HCT116 (cell line): ENCODE measurements at places on chromosomes 4 and X. TPM values are rescaled to one million over a fixed set of nuclear protein-coding genes. Genes with fewer than 3 reads are reported as not detected.
A peak's percentile ranks its signal among the peaks of the same experiment; 100 is the strongest.

DNA sequence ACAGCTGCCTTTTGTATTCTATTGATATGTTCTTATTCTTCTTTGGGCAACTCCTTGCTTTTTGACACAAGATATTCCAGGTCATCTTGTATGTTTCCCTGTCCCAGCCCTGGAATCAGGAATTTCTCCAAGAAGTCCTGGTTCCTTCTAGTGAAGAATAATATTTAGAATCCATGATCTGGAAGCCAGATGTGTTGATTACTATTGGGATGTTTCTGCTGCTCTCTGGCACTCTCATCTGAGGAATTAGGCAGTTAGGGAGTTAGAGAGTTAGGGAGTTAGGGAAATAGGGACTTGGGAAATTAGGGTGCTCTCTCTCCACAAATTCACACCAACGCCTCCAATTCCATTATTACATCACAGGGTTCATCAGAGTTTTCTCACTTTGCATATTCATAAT, 191.2 kb downstream of the ZNF330 start:
- no peaks in the 10 kb centered on the region for H3K36me3 ChIP-seq
- no peak overlapping the region for H3K4me3 ChIP-seq
- no peak for DNase-seq
- H3K27me3 ChIP-seq = no peaks in the 10 kb centered on the region
- H3K27ac ChIP-seq = no peak overlapping the region

DNA sequence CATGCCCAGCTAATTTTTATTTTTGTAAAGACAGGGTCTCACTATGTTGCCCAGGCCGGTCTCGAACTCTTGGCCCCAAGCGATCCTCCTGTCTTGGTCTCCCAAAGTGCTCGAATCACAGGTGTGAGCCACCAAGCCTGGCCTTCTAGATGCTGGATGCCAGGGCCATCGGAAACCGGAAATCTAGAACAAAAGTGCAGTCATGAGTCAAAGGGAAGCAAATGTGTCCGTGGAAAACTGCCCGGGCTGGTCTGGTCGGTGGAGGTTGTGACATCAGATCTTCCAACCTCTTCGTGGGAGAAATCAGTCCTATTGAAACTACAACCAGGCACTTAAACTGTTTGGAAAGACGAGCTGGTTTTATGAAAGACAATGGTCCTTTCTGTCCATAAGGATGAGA, 92.3 kb upstream of the SHOX start:
- DNase-seq = peak; percentile 29
- H3K27ac ChIP-seq = no peak overlapping the region
- no peak overlapping the region for H3K4me3 ChIP-seq
- H3K4me1 ChIP-seq = no peaks in the 10 kb centered on the region

ZNF630 gene
- total RNA-seq = not detected

- H3K27me3 ChIP-seq = no peaks in the 10 kb centered on the region
- no peak overlapping the region for H3K27ac ChIP-seq
- H3K4me3 ChIP-seq = no peak overlapping the region
- no peaks in the 10 kb centered on the region for H3K36me3 ChIP-seq
These were observed 14.3 kb upstream of the PDHA2 start for GRCh38 chr4:95825546-95825945.

DNA sequence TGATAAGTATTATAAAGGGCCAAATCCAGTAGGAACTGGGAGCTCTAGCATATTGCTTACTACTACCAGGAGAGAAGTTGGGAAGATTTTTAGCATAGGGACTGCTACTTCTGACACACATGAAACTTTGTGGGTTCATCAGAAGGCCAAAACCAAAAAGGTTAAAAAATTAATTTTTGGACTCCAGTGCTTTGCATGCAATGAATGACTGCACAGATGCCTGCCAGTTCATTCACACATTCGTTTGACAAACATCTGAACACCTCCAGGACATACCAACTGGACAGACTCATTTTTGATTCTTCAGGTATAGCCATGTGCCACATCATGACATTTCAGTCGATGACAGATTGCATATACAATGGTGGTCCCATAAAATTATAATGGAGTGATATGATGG, 79.8 kb downstream of the MID1IP1 start:
- H3K27ac ChIP-seq = no peak overlapping the region
- no peaks in the 10 kb centered on the region for H3K27me3 ChIP-seq
- no peaks in the 10 kb centered on the region for H3K36me3 ChIP-seq
- H3K4me3 ChIP-seq = no peak overlapping the region
- H3K4me1 ChIP-seq = peaks cover 25% of the 10 kb centered on the region

- no peak for DNase-seq
- H3K27me3 ChIP-seq = no peaks in the 10 kb centered on the region
- H3K4me3 ChIP-seq = no peak overlapping the region
- no peaks in the 10 kb centered on the region for H3K36me3 ChIP-seq
These were observed 42.4 kb upstream of the HS3ST1 start for GRCh38 chr4:11471046-11471441.

- H3K27me3 ChIP-seq = peaks cover 15% of the 10 kb centered on the region
- no peaks in the 10 kb centered on the region for H3K36me3 ChIP-seq
- no peak overlapping the region for H3K27ac ChIP-seq
- no peak for DNase-seq
- no peaks in the 10 kb centered on the region for H3K4me1 ChIP-seq
These were observed 14.2 kb upstream of the C1QTNF7 start for GRCh38 chr4:15413623-15414019.

DNA sequence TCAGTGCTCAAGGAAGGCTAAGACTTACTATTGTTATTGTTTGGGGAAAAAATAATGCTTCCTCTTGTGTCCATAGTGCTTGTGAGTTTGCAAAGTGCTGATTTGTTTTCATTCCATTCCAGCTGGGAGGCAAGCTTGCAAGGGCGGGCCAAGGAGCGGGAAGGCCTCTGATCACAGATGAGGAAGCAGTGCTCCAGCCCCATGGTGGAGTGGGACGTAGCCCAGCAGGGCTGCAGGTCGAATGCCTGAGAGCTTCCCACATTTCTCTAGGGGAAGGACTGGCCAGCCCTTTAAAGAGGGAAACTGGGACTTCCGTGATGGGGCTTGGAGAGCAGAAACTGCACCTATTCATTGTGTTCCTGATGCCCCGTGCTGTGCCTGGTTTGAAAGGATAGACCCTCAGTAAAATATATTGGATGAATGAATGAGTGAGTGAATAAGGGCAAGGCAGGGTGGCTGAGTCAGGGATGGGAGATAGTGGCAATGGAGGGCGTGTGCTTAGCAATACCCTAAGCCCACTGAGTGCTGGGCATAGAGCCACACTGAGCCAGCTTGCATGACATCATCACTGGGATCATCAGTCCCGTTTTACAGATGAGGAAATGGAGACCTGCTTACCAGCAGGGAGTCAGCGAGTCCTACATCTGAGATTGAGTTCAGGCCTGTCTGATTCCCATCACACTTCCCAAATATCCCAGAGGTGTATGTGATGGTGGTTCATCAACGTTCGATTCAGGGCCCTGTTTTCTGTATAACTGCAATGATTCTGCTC, 17.9 kb upstream of the NSG1 start:
- no peak overlapping the region for H3K27ac ChIP-seq
- no peaks in the 10 kb centered on the region for H3K36me3 ChIP-seq
- H3K4me3 ChIP-seq = no peak overlapping the region
- no peak for DNase-seq

DNA sequence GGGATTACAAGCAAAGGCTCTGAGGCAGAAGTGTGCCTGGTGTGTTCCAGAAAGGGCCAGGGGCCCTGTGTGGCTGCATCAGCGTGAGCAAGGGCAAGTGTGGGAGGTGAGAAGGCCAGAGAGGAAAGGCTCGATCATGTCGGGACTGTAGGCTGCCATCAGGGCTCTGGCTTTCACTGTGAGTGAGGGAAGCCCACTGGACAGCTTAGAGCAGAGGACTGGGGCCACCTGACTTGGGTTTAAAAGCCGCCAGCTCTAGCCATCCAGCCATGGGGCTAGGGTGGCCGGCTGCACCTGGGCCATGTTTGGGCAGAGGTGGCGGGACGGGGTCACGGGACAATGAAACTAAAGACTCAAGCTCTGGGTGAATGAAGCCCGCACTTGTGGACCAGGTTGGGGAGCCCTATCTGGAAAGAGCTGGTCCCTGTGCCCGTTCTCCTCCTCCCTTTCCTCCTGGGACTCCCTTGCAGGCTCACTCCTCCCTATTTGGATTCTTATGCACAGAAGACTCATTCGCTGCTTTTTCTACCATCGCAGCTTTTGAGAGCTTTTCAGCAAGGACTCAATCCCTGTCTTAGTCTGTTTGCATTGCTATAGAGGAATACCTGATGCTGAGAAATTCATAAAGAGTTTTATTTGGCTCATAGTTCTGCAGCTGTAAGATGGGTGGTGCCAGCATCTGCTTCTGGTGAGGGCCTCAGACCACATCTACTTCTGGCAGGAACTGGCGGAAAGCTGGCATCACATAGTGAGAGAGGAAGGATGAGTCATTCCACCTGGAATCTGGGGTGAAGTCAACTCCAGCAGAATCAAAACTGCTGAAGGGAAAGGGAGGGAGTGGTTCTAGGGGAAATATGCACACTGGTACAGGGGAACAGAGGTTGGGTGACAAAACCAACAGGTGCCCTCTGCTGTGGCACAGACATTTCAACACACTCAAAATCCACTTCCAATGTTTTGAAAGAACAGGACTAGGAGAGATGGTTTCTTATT, 15.3 kb downstream of the CTAG1B start:
- H3K27ac ChIP-seq = peak overlapping the region; percentile 40; the same call in 1 of the 2 replicates
- H3K4me1 ChIP-seq = peaks cover 33% of the 10 kb centered on the region
- H3K36me3 ChIP-seq = no peaks in the 10 kb centered on the region
- no peaks in the 10 kb centered on the region for H3K27me3 ChIP-seq
- H3K4me3 ChIP-seq = no peak overlapping the region

DNA sequence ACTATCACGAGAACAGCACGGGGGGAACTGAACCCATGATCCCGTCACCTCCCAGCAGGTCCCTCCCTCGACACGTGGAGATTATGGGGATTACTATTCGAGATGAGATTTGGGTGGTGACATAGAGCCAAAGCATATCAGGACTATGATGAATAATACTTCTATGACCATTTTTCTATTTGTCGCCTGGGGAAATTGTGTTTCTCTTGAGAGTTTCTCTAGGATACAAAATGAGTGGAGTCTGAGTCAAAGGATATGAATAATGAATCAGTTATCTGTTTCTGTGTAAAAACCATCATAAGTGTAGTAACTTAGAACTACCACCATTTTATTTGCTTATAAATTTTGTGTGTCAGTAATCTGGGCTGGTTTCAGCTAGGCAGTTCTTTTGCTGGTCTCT, 533.0 kb upstream of the ARX start:
- no peaks in the 10 kb centered on the region for H3K36me3 ChIP-seq
- no peaks in the 10 kb centered on the region for H3K27me3 ChIP-seq
- H3K4me1 ChIP-seq = no peaks in the 10 kb centered on the region
